NCI-H345 (cell line): ENCODE measurements at places on chromosomes 11 and 22.

- no peak for DNase-seq
Measured at GRCh38 chr11:10550503-10551289, 9.7 kb upstream of the RNF141 start.

DNA sequence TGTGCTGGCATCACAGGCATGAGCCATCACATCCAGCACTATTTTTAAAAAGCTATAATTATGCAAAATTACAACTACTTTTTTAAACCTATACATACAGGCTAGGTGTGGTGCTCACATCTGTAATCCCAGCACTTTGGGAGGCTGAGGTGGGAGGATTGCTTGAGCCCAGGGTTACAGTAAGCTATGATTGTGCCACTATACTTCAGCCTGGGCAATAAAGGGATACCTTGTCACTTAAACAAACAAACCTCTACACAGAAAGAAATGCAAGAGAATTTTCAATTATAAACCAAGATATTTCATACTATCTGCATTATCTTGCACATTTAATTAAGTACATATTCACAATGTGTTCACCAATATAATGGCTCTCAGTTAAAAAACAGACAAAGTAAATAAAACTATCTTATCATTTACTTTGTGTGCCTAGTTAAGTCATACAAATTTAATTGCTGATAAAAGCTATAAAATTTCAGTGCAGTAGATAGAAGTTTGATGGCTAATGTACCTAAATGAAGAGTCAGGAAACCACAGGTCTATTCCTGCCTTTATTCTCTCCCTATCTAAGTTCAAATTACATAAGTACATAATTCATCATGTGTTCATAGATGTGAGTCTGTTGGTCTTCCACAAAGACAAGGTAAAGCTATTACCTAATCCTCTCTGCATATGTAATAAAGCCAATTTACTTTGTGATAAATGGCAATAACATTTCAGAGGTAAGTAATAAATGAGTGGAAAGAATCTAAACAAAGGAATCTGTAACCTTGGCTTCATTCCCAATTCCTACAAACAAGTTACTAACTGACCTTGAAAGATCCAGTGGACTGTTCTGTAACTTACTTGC lies 9.0 kb upstream of the RDX start:
- DNase-seq, result peak; percentile 56

DNA sequence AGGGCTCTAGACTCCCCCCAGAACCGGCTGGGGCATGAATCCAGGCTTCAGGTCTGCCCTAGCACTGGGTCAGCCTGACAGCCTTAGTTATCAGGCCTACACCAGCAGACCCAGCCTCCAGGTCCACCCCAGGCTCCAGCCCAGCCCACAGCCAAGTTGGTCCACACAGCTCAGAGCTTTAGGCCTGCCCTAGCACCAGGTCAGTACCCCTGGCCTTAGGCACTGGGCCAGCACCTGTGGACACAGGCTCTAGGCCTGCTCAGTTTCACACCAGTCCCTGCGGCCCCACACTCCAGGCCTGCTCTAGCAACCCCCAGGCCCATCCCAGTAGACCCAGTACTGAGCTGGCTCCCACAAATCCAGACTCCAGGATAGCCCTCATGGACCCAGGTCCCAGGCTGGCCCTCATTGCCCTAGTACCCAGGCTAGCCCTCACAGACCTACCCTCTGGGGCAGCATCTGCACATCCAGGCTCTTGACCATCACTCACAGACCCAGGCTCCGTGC lies 52.7 kb downstream of the CLPB start:
- no peak for DNase-seq

GRCh38 chr11:119155733-119156492 lies 7.1 kb downstream of the ABCG4 start:
- DNase-seq, result no peak

- DNase-seq, result peak; percentile 47
Measured at GRCh38 chr11:93542811-93543229, 371 bp downstream of the SMCO4 start.

DNA sequence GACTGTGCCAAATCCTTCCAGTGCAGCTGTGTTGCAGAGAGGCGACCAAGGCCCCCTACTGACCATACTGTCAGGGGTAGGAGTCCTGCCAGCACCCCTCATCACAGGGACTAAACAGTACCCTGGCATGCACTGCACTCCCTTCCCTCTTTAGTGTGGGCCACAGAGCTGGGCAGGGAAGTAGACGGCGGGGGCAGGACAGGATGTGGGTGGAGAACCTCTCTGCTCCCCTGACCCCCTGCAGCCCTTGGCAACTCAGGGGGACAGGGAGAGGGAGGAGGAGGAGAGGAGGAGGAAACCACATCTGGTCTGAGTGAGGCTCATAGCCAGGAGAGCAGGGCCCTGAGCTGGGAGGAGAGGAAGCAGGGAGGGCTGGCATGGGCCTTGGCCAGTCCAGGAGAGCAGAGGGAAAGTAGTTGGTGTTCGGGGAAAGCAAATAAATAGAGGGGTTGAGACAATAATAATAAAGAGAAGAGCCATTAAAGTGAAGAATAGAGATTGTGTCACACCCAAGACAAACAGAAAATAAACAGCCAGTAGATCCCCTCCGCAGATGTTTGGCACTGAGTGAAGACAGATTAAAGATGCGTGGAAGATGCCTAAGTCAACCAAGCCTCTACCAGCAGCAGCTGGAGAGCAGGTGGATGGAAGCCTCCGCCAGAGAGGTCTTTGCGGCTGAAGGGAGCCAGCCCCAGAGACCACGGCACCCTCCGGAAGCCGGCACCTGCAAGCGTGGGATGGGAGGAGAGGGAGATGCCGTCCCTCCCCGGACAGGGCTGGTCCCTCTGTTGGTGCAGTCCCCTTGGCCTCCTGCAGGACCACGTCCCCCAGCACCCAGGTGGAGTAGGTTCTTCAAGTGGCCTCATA lies 61.5 kb downstream of the RPUSD4 start:
- no peak for DNase-seq

DNA sequence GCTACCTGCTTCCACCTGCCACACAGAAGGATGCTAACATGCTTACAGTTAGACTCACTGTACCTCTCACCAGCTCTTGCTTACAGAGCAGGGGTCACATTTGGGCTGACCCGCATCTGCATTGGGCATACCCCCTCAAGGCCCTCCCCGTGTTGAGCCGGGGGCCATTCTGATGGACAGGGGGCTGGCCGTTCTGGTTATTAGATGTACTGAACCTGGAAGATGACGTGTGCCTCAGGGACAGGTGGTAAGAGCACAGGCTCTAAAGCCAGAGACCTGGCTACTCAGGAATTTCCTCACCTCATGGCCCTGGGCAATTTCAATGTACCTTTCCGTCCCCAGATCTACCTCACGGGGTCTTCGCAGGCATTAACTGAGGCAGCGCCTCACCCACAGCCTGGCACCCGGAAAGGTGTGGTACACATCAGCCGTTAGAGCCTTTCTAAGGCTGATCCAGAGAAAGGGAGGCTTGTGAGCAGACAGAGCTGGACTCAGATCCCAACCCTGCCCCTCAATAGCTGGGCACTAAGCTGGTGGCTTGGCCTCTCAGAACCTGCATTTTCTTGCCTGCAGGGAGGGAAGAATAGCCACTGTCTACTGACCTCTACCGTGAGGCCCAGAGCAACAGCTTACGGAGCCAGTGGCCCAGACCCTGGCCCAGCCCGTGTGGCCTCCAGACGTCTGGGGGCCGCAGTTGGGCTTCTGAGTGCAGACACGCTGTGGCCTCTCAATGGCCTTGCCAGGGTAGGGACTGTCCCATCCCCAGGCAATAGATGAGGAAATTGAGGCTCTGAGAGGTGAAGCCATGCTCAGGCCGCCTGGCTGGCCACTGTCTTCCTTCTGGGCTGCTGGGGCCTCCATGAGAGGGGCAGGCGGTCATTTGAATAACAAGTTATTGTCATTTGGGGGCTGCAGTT lies 100.6 kb downstream of the MORC2 start:
- DNase-seq, result no peak

GRCh38 chr11:69558519-69558941 lies 77.1 kb downstream of the LINC01488 start:
- no peak for DNase-seq

DNA sequence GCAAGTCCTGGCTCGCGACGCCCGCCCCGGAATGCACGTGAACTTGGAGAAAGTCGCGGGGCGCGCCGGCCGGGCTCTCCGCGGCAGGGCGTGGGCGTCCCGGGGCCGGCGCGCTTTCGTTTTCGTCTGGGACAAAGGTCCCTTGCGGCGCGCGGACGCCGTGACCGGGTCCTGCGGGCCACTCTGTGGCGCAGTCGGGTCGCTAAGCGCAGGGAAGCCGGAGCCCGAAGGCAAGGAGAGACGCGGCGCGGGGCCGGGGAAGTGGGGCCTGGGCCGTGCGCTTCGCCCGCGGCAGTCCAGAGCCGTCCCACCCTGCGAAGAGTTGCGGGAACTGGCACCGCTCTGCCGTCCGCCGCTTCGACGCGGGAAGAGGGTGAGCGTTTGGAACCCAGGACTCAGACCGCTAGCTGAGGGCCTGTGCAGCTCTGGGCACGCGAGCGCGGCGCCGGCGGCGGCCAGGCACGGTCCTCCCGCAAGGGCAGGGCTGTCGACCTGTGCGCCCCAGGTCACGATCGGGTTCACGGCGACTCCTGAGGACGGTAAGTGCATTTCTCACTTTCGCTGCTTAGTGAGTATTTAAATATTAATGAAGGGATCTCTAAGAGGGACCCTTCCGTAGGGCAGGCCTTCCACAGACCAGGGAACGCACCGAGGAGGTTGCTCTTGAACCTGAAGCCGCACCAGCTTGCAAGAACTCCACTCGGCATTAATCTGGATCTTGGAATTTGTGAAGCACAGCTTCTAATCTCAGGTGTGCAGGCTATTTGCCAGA lies 78.0 kb upstream of the PPARA start:
- DNase-seq, result peak; percentile 22

- DNase-seq, result no peak
Measured at GRCh38 chr11:58027341-58027740, 3.4 kb upstream of the OR6Q1 start.

- no peak for DNase-seq
Measured at GRCh38 chr22:40634119-40634903, 2.2 kb downstream of the MRTFA start.

- DNase-seq, result no peak
Measured at GRCh38 chr11:131746201-131746600, 375.8 kb downstream of the NTM start.

GRCh38 chr11:123187248-123187647 lies 7.8 kb downstream of the CLMP start:
- no peak for DNase-seq

DNA sequence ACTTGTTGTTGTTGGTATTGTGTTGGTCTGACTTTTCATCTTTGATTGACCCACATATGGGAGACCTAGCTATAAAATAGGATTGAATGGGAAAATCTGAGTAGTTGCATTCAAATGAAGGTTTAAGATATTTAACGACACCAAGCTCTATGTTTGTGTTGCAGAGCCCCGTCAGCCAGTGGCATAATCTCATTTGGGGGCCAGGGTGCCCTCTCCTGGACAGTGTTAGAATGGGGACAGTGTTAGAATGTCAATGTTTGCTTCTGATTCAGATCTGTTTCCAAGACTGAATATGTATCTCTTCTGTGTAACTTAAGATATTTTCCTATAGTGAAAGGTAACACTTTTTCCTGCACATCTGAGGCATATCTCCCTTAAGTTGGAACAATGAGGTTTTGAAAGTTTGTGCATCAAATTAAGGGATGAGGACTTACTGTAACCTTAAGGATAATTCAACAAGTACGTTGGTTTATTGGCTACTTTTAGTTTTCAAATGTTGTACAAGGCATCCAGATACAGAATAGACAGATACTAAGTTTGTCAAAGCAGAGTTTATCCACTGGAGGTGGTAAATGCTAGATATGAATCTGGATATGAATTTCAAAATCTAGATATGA lies 5.3 kb upstream of the OR52M1 start:
- DNase-seq, result peak; percentile 21

GRCh38 chr22:35329114-35329847 lies 29.6 kb downstream of the TOM1 start:
- DNase-seq, result no peak

- peak; percentile 27 for DNase-seq
Measured at GRCh38 chr11:86608251-86608799, 64.1 kb downstream of the ME3 start.

DNA sequence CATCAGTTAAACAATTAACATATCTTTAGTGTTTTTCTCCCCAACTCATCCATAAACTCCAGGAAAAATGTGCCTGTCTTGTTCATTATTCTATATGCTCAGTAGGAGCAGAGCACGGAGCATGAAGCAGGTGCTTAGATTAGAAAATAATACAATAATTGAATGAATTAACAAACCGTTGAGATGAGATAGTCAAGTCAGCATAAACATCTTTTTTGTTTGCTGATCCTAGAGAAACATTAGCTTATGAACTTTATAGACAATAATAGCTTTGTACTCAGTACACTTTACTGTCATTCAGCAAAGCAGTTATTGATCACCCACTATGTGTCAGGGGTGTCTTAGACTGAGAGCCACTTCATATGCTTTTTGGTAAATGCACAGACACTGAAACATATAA lies 105.2 kb upstream of the SEZ6L start:
- no peak for DNase-seq

DNA sequence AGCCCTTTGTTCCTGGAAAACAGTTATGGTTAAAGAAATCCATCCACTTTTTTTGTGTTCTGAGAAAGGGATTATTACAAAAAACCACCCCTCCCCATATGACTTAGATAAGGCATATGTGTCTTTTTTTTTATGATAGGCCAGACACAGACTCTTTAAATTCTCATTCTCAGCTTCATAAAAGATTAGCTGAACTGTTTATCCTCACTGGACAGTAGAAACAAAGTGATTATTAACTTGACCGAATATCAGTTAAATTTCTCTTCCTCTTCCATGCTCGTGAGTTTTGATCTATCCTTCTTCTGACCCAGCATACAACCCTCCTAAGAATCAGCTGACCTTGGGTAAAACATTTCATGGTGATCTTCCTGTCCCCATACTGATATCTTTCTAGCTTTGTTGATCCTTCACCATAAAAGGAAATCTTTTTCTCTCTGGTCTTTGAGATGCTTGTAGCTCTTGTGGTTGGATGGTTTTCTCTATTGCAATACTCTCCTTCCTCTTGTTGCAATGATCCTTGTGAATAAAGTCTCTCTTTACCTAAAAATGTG lies 26.2 kb downstream of the OR2AG2 start:
- DNase-seq, result no peak

GRCh38 chr22:24500277-24500820 lies 5.2 kb downstream of the UPB1 start:
- DNase-seq, result no peak

DNA sequence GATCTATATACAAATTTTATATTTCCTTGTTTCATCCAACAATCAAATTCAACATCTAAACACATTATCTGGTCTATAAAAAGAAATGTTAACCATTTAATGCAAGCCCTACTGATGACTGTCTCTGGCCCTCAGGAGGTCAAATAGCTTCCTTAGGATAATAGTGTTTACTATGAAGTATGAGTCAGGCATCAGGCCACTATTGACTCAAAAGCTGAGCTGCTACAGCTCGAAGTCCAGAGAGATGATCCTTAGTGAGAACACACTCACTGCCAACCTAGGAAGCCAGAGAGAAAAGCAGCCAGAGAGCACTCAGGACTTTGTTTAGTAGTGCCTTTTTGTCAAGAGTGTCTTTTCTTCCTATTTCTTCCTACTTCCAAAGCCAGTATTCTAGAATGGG lies 171.8 kb downstream of the SOX6 start:
- DNase-seq, result peak; percentile 15
